ENCODE measurements at places on chromosomes 2 and 18. TPM values are rescaled to one million over a fixed set of nuclear protein-coding genes. Genes with fewer than 3 reads are reported as not detected.

COL4A4 gene
- 5.0 TPM for polyA plus RNA-seq

SLC8A1 gene
- polyA plus RNA-seq = 1.3 TPM

FAM228A gene
- 1.3 TPM for polyA plus RNA-seq

ALK gene
- 0.07 TPM for polyA plus RNA-seq

STK39 gene
- 14.1 TPM for polyA plus RNA-seq

APOB gene
- polyA plus RNA-seq = 0.13 TPM

ST6GAL2 gene
- 3.0 TPM for polyA plus RNA-seq

CD302 gene
- 59.7 TPM for polyA plus RNA-seq

LINC00305 gene
- polyA plus RNA-seq = not detected

NBEAL1 gene
- 4.6 TPM for polyA plus RNA-seq

FTCDNL1 gene
- polyA plus RNA-seq = 3.2 TPM

E2F6 gene
- 13.6 TPM for polyA plus RNA-seq

UCN gene
- 1.5 TPM for polyA plus RNA-seq

ITGA4 gene
- polyA plus RNA-seq = 1.1 TPM

RGPD3 gene
- polyA plus RNA-seq = 0.12 TPM

DNAH6 gene
- 0.80 TPM for polyA plus RNA-seq

CDK15 gene
- polyA plus RNA-seq = 4.8 TPM

REG1B gene
- not detected for polyA plus RNA-seq

IL36B gene
- not detected for polyA plus RNA-seq

UGT1A4 gene
- not detected for polyA plus RNA-seq

CNDP1 gene
- polyA plus RNA-seq = 0.02 TPM
